ENCODE measurements at places on chromosomes 2 and 18. TPM values are rescaled to one million over a fixed set of nuclear protein-coding genes. Genes with fewer than 3 reads are reported as not detected.

Gene GPR75
- total RNA-seq: 29.5 TPM

Gene FSHR
- 0.46 TPM for total RNA-seq

Gene PLGLB2
- 1.6 TPM for total RNA-seq

Gene LIMS1
- 20.8 TPM for total RNA-seq

Gene GCG
- total RNA-seq: not detected

Gene CRYGC
- not detected for total RNA-seq

Gene AFTPH
- total RNA-seq: 88.1 TPM

Gene PGAP1
- 133 TPM for total RNA-seq

Gene LYG2
- total RNA-seq: not detected

Gene RMDN2
- 21.5 TPM for total RNA-seq

Gene MAP4K4
- total RNA-seq: 194 TPM

Gene TRIM43
- total RNA-seq: not detected

Gene LTBP1
- total RNA-seq: 19.8 TPM

Gene PSMA8
- 0.46 TPM for total RNA-seq

Gene CCL20
- total RNA-seq: not detected

Gene MEIS1
- 54.2 TPM for total RNA-seq

Gene SOX11
- 246 TPM for total RNA-seq

Gene CFAP53
- total RNA-seq: 3.2 TPM

Gene KIF1A
- total RNA-seq: 358 TPM

Gene PLCD4
- total RNA-seq: 1.4 TPM

Gene TMEM178A
- total RNA-seq: 24.2 TPM

Gene AQP12B
- total RNA-seq: not detected

Gene GALNT5
- 0.92 TPM for total RNA-seq

Gene SLC14A1
- 5.1 TPM for total RNA-seq

Gene DARS1
- total RNA-seq: 58.8 TPM

Gene TMBIM1
- total RNA-seq: 15.7 TPM

Gene HES6
- 40.6 TPM for total RNA-seq

Gene ITPRIPL1
- 1.6 TPM for total RNA-seq

Gene GAREM2
- total RNA-seq: 17.3 TPM

Gene TWIST2
- total RNA-seq: 0.23 TPM

Gene SLC5A6
- 27.7 TPM for total RNA-seq

Gene ZNF2
- total RNA-seq: 8.8 TPM

Gene RAX
- total RNA-seq: 0.23 TPM

Gene CHRNG
- not detected for total RNA-seq

Gene IL1R1
- total RNA-seq: 0.46 TPM

Gene TSHZ1
- 10.4 TPM for total RNA-seq

Gene INHBB
- total RNA-seq: 11.3 TPM

Gene ARL5A
- 79.8 TPM for total RNA-seq

Gene TMEM150A
- total RNA-seq: 2.5 TPM

Gene C2orf72
- 46.1 TPM for total RNA-seq

Gene IGFBP5
- total RNA-seq: 59.3 TPM

Gene ME2
- total RNA-seq: 109 TPM
